Naive B cell (primary cell): ENCODE measurements at places on chromosomes 1 and 21.

DNA sequence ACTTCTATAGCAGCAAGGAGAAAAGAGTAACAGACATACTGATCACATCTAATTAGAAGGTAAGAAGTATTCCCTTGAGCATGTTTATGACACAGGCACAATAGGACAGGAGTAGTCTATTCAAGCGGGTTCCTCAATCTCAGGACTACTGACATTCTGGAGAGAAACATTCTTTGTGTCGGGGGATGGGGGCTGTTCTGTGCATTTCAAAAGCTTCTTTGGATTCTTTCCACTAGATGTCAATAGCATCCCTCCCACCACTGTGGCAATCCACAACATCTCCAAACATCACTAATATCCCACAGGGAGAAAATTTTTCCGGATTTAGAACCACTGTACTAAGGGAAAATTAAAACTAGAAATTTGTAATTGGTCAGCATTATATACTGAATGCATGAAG lies 56.9 kb downstream of the ADAMTS5 start:
- DNase-seq = no peak

DNA sequence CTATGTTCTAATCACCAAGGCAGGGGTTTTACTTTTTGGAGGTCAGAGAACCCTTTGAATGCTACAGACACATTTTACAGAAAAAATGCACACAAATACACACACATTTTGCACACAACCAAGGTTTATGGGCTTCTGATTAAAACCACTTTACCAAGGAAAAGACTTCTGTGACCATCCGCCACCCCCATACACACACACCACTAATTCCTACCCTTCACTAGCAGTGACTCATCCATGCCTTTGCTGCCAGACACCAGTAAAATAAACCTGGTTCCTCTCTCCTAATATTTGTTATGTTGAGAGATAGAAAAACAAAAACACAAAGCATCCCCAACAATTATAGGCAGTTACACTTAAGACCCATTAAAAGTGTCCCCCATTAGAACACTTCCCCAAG lies 12.9 kb downstream of the PIGM start:
- no peak for DNase-seq

- DNase-seq = no peak
These were observed 40.5 kb downstream of the CDC14A start for GRCh38 chr1:100392756-100393155.

DNA sequence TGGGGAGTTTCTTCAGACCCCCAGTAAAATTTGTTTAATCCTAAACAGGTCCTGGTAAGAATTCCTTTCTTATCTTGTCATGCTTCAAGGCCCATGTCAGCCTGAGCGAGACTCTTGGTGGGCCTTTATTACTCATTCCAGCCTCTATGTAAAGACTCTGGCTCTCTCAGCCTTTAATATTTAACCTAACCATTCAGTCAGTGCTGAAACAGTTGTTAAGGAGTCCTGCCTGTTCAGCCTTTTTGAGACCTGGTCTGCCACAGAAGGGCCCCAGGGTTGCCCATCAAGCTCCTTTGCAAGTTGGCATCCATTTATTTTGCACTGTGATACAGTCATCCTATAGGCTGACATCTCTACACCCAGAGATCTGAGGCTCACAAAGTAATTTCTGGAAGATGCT lies 107.7 kb upstream of the VANGL1 start:
- DNase-seq = no peak

GRCh38 chr1:170791941-170792340 lies 128.0 kb downstream of the PRRX1 start:
- DNase-seq = no peak

- DNase-seq = no peak
These were observed 116.2 kb downstream of the HMCN1 start for GRCh38 chr1:185850366-185850765.

DNA sequence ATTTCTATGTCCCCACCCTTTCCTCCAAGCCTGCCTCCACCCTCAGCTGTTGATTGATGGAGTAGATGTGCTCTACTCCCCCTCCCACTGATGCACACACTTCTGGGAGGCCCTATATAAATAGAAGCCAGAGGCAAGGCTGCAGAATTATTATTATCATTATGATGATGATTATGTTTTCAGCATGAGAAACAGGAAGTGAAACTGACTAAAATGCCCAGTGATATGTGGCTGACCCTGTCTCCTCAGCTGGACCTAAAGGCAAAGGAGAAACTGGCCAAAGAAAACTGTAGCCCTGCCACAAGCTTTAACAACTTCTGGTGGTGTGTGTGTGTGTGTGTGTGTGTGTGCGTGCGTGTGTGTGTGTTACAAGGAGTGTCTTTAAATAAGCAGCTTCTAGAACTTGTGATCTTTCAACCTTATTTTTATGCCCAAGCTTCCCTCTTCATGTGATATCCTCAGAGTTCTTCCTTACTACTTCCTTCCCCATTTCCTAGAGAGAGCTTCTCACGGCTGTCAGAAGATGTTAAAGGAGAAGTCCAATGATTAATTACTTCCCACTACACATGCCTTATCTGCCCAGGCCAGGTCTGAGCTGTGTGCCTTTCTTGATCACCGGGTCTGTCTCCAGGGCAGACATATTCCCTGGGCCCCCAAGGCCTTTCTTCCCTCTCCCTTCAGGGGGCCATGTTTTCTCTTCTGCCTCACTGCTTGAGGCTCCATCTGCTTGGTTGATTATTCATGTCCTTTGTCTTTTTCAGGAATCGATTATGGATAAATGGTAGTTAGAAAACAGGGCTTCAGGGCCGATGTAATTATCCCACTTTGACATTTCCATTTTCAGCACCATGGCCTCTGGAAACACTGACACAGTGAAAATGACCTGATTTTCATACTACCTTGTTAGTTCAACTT lies 11.6 kb upstream of the MAPKAPK2 start:
- DNase-seq = no peak

DNA sequence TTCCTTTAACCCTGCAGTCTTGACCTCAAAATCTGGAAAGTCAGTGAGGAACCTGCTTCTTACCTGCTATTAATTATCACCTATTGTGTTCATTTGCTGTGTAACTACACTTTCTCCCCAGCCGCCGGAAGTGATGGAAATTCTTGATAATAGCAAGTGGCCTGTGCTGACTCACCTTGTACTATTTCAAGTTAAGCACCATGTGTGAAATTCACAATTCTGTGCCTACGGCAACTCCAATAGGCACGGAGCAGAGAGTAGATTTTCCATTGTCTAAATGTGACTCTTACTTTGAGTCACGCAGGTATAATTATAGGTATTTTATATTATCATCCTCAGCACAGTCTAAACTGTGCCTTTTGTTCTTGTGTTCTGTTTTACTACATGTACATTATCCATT lies 466.8 kb downstream of the KIF26B start:
- no peak for DNase-seq

GRCh38 chr1:2044510-2045319 lies 5.5 kb upstream of the PRKCZ start:
- DNase-seq = peak; percentile 80

DNA sequence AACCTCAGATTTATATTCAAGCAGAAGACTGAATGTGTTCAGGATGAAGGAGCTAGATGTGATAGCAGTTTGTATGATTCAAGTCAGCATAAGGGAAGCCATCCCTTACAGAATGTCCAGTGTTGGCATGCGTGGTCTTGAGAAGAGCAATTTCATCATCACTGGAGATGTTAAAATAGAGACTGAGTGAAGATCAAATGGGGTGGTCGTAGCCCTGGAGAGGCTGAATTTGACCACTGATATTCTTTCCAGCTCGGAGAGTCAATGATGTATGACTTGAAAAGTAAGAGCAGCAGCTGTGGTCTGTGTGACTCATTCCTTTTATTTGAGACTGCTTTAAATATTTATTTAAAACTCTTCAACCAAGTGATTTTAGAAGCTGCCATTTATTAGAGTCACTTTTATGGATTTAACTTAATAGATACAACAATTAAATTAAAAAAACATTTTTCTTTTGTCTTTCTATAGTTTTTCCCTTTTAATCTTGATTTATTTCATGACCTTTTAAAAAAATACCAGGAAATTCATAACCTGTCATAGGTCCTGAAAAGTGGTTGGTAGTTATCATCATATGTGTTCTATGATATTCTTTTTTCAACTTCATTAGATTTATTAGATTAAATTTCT lies 15.5 kb downstream of the FMN2 start:
- no peak for DNase-seq

DNA sequence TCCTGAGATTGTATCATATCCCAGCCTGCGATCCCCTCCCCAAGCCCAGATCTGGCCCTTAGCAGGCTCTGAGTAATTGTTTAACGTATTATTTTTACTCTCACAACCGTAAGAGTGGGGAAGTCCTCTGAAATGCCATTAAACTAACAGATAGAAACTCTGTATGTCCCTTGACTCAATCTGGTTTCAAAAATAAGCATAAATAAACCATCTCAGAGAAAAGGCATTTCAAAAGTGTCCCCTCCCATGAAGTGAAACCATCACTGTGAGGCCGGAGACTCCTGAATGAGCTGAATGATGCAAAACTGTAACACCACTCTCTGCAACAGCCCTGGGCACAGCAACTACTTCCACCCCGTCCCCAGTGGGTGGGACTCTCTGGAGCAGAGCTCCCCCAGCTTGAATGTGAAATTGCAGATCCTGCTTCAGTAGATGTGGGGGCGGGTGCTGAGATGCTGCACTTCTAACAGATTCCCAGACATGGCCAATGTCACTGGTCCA lies 104.1 kb downstream of the SYF2 start:
- DNase-seq = no peak

DNA sequence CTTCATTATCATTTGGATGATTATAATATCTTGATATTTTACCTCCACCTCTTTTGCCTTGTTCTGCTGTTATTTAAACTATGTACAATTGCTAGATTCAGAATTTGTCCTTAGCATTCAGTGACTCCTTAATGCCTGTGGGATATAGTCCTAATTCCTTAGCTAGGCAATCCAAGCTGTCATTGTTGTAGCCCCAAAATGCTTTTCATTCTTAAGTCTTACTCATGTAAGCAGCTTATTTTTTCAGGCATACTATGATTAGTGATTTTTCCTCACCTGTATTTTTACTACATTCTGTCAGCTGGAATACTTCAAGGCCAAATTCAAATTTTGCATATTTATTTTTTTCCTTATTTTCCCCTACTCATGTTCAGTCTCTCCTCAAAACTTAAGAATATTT lies 13.4 kb downstream of the PKN2 start:
- DNase-seq = no peak

DNA sequence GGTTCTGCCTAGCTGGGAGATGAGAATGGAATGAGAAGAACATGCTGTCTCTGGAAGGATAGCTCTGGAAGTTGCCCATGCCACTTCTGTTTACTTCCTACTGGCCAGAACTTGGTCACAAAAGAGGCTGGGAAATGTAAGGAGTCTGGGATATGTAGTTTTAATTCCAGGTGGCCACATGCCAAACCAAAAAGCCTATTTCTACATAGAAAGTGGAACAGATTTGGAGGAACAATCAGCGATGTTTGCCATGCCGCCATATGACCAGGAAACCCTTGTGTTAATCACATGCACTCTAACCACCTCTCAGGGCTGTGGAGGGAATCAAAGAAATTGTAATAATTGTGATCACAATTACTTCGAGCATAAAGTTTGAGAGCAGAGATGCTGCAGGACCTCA lies 10.0 kb upstream of the OLIG2 start:
- DNase-seq = no peak

DNA sequence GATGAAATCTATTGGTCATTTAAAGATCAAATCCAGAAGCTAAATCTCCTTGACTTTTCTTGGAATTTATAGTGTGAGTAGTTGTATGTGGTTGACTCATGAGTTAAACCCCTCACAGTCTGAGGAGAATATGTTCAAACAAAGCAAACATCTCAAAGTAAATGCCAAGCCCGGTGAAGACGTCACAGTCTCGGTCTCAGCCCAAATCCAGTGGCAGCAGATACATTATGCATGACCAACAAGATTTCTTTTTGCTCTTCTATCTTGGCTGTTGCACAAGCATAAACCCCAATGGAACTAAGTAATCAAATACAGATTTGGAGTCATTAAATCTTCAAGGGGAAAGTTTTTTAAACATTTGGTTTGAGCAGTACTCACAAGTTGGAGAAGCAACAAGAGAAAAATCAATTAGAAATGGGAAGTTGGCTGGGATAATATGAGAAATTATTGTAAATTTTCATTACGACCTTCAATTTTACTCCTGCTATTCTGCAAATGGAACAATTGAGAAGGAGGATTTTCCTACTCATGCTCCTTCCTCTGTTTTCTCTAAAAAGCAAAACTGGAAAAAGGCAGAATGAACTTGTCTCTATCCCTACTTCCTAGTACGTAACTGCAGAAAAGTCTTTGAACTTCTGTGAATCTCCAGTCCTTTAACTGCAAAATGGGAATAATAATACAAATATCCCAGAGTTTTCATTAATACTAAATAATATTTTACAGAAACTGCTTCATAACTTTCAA lies 575.8 kb downstream of the NUF2 start:
- DNase-seq = no peak

DNA sequence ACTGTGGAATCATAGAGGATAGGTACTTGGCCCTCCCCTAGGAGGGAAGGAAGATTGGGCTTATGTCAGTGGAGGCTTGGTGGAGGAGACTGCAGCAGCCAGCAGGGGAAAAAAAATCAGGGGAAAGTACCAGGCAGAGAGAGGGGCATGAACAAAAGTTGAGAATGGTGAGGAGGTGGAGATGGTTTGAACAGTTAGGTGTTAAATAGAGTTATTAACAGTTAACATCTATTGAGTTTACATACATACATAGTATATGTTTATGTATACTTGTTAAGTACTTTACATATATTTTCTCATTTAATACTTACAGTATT lies 136.5 kb upstream of the HNRNPU start:
- no peak for DNase-seq

DNA sequence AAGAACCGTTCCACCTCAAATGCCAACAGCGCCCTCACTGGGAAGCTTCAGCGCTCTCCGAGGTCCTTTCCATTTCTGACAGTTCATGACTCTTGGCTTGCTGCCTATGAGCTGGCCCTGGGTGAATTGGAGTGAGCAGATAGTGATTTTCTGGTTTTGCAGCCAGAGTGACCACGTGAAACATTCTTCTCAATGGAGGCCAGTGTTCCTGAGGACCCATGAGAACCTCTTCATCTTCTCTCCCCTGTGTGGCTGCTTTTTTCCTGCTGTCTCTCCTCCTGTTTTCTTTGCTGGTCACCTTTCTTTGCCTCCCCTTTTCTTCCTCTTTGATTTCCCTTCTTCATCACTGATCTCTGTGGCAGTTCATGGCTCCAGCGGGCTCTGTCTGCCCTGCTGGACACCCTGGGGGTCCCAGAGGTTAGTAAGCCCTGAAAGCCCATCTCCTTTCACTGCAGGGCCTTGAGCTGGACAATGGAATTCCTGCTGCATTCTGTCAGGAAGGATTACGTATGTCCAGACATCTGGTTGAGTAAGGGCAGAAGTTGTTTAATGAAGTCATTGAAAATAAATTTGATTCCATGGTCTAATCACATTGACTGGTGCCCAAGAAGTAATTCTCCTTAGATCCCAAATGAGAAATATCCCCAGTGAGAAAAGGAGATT lies 29.9 kb downstream of the VASH2 start:
- no peak for DNase-seq

DNA sequence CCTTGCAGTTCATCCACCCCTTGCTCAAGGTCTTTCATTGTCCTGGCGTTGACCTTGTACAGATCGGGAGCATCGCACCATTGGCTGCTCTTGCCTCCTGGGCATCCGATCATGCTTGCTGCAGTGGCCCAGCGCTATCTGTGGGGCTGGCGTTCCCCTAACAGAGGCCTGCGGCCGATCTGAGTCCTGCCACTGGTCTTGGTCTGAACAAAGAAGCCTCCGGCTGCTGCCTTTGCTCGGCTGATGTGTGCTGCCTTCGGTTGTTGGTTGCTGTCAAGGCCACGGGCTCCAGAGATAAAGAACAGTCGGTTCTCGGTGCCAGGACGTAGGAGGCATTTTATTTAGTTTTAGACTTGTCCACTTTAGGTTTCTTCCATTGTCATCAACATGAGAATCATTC lies 39.0 kb downstream of the PCNT start:
- no peak for DNase-seq
